ENCODE measurements at places on chromosomes 11 and 22.

DNA sequence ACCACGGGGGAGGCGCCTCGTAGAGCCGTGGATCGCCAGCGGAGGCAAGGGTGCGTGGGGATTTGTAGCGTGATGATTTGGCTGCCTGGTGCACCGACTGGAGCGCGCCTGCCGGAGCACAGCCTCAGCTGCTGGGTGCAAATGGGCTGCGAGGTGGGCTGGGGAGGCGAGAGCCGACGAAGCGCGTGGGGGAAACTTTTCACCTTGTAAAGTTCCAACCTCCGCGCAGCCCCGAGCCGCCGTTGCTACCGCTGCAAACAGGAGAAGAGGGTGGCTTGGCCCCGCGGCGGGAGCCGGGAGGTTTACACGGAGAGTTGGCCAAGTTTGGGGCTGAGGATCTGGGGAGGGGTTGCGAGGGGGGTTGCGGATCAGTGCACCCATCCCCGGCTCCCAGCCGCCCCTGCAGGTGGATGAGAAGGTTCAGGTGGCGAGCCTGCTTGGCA lies 528 bp downstream of the FAT3 start:
- DNase-seq, result no peak

GRCh38 chr11:12540075-12540680 lies 134.0 kb upstream of the TEAD1 start:
- DNase-seq, result no peak

DNA sequence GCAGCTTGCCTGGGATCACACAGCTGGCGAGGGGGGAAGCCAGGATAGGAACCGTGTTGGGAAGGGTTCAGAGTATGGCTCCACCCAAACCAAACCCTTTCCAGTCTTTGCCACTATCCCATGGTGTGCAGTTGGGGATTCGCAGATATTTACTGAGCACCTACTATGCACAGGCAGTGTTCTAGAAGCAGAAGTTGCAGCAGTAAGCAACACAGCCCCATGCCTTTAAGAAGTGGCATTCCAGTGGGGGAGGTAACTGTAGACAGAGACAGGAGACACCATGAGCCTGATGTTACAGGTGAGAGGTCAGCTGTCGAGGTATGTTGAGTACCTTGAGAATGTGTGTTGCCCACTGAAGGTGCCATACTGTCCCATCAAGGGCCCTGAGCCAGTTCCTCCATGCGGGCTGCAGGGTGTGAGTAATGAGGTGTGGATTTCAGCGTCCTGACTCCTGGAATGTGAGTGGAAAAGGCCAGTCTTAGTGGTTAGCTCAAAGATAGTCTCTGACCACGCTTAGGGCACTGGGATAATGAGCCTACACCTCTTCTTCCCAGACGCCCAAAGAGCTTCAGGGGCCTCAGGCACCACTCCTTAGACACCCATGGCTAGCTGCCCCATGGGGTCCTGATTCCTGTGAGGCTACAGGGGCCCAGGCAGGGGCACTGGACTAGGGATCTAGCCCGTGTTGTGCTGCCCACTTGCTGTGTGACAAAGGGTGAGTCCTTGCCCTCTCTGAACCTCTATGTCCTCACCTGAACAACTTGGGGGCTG lies 71.8 kb upstream of the TP53I11 start:
- no peak for DNase-seq

DNA sequence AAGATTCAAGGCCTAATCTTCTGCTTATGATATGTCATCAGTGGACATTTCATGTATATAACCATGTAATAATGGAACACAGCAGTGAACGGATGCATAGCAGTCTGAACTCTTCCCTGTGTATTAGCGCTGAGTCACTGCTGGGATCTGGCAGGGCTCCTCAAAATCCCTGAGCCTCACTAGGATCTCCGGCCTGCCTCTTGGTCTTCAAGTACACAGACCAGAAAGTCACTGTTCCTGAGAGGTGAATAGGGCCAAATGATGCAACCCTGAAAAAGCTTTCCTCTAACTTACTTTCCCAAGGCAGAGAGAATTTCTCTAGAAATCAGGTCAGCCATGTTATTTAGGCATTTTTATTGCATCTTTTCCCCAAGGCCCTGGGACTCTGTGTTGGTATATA lies 35.0 kb downstream of the POU2AF1 start:
- DNase-seq, result no peak

GRCh38 chr11:132999516-132999915 lies 532.8 kb downstream of the OPCML start:
- no peak for DNase-seq

DNA sequence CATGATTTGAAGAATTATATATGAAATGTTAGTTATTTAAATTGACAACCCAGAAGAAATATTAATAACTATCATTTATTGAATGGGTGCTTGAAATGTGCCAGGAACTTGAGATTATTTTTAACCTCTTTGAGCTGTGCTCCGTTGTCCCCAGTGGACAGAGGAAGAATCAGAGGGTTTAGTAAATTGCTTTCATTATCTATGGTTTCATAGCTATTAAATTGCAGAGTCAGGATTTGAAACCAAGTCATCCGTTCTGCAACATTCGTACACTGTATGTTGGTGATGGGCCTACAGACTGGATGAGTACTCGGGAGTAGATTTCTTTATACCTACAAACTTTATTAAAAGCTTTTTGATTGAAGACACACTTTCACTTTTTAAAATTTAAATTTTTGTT lies 4.9 kb downstream of the HSD17B12 start:
- no peak for DNase-seq

- DNase-seq, result no peak
These were observed 36.0 kb downstream of the IRAG1 start for GRCh38 chr11:10657308-10658271.

- DNase-seq, result no peak
These were observed 47.3 kb downstream of the TSPAN18 start for GRCh38 chr11:44774108-44774507.

- no peak for DNase-seq
These were observed 340.0 kb downstream of the LARGE1 start for GRCh38 chr22:33580310-33580709.

- DNase-seq, result no peak
These were observed 5.4 kb downstream of the OR5AP2 start for GRCh38 chr11:56636861-56637260.

DNA sequence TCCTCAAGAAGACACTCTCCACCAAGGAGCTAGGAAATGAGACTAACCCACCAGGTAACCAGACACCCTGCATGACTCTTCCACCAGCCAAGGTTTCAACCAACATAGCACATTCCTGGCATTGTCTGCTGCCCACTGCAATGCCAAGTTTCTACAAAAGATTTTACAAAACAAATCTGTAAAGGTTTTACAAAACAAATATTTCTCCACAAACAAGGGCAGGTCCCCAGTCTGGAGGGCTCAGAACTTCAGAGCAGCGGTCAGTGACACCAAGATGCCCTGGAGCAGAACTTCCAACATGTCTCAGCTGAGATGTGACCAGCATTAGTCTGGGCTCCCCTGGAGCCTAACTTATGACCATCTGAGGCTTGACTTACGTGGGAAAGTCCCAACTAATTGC lies 14.0 kb downstream of the GALNT18 start:
- DNase-seq, result no peak

- DNase-seq, result no peak
These were observed 744 bp downstream of the PRAME start for GRCh38 chr22:22558071-22558971.

- no peak for DNase-seq
These were observed 2.5 kb upstream of the PAX6 start for GRCh38 chr11:31813391-31814175.

- DNase-seq, result no peak
These were observed 56.3 kb upstream of the PDE3B start for GRCh38 chr11:14587258-14587657.

DNA sequence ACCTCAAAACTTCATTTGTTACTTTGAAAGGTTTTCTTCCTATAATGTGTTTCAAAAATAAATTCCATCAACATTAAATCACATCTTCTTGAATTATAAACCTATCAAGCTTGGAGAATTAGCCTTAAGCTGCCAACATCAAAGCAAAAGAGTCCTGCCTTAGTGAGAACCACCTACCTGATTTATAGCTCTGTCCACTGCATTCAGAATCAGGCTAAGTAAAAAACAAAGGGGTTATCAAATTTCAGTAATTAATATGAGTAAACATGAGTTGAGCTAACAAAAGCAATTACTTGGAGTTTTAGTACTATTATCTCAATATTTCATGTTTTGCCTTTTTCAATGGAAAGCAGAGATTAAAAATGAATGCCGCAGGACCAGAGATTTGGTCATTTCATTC lies 73.9 kb downstream of the CADM1 start:
- no peak for DNase-seq

DNA sequence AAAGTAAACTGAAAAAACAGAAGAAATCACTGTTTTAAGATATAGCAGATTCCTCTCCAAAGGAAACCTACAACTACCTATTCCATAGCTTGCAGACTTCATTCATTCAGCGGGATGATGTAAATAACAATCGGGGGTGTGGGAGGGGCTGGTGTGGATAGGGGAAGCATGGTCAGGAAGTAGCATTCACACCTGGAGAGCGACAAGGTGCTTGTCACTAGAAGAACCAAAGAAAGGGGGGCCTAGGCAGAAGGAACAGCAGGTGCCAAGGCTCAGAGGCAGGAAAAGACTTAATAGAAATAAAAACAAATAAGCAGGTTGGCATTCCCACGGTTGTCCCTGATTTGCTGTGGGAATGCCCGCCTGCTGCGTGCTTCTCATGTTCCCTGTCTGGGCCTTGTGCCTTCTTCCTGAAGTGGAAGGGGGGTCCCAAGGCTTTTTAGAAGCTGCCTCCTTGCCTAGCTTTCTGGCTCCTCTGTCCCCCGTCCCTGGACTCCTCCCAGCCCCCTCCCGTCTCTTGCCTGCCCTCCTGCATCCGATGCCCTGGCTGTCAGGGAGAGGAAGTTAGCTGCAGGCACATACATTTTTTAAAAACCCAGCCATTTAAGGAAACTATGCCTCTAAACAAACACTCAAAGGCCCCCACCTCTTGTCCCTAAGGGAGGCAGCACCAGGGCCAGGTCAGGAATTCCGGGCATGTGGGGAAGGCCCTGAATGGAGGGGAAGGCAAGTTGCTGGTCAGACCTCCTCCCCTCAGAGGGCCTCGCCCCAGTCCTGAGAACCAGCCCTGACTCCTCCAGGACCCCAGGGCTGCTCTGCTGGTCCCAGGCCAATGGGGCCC lies 54.7 kb upstream of the PRDM11 start:
- no peak for DNase-seq

GRCh38 chr11:2447253-2447950 lies 2.6 kb downstream of the KCNQ1 start:
- DNase-seq, result no peak

Data from natural killer cell (primary cell).